ENCODE measurements at places on chromosomes 16 and 17.

- no peak for DNase-seq
Observed at GRCh38 chr16:46889942-46890300, 5.8 kb downstream of the GPT2 start.

DNA sequence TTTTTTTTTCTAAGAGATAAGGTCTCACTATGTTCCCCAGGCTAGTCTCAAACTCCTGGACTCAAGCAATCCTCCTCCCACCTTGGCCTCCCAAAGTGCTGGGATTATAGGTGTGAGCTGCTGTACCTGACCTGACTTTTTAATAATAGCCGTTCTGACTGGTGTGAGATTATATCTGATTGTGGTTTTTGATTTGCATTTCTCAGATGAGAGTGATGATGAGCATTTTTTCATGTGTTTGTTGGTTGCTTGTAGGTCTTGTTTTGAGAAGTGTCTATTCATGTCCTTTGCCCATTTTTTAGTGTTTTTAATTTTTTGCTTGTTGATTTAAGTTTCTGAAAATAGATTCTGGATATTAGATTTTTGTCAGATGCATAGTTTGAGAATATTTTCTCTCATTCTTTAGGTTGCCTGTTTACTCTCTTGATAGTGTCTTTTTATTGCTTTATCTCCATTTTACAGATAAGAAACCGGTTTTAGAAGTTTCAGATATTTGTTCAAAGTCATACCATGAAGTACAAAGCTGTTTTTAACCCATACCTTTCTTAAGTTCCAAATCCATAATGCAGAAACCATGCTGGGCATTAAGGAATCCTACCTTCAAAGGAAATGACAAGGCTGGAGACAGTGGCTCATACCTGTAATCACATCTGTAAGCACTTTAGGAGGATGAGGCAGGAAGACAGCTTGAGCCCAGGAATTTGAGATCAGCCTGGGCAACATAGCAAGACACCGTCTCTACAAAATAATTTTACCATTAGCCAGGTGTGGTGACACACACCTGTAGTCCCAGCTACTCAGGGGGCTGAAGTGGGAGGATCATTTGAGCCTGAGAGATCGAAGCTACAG is 168.4 kb upstream of the TBX2 start:
- DNase-seq: no peak

DNA sequence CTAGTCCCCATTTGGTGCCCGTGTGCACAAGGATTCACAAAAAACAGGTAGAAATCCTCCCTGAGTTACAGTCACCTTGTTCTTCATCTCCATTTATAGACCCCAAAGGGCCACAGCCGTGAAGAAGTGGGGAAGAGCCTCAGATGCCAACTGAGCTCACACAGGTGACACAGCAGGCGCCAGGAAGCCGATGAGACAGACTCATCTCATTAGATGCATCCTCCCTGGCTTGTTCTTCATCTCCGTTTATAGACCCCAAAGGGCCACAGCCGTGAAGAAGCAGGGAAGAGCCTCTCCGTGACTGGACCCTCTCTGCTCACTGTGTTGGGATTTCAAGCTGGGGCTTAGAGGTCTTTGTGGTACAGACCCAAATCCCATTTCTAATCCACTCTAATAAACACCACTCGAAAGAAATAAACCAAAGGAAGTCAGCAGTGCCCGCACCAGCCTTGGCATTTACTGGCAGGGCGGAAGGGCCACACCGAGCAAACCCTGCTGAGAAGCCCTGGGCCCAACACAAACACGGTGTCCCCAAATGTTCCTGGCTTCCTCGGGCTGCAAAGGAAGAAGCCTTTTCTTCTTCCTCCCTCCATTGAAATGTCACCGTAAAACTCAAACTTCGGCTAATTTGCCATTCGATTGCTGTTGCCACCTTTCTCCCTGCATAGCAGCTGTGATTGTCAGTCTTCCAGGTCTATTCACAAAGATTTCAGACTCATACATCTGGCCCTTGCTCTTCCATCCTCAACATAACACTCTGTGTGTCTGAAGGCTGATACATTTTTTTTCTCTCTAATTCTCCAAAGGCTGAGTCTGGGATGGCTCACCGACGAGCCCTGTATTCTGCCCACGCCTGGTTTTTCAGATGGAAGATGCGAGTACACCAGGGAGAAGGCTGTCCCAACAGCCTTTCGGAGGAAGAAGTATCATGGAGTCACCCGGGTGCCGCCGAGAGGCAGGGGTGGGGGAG is 44.9 kb upstream of the DOC2B start:
- no peak for DNase-seq

- no peak for DNase-seq
Observed at GRCh38 chr17:36814958-36815357, 122.3 kb upstream of the LHX1 start.

- no peak for DNase-seq
Observed at GRCh38 chr17:55622547-55622946, 100.1 kb downstream of the TMEM100 start.

- no peak for DNase-seq
Observed at GRCh38 chr16:19785512-19786130, 67.5 kb downstream of the IQCK start.

DNA sequence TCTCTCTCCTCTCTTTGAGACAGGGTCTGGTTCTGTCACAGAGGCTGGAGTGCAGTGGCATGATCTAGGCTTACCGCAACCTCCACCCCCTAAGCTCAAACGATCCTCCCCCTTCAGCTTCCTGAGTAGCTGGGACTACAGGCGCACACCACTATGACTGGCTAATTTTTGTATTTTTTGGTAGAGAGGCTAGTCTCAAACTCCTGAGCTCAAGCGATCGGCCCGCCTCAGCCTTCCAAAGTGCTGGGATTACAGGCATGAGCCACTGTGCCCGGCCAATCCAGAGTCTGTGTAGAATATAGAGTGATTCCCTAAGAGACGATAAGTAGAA is 65.8 kb upstream of the RPH3AL start:
- no peak for DNase-seq
